ENCODE measurements at places on chromosomes 2 and 18.

- DNase-seq, result no peak
These were observed 27.2 kb upstream of the OTX1 start for GRCh38 chr2:63023444-63023843.

GRCh38 chr18:13611142-13611600 is 115.2 kb downstream of the FAM210A start:
- no peak for DNase-seq

DNA sequence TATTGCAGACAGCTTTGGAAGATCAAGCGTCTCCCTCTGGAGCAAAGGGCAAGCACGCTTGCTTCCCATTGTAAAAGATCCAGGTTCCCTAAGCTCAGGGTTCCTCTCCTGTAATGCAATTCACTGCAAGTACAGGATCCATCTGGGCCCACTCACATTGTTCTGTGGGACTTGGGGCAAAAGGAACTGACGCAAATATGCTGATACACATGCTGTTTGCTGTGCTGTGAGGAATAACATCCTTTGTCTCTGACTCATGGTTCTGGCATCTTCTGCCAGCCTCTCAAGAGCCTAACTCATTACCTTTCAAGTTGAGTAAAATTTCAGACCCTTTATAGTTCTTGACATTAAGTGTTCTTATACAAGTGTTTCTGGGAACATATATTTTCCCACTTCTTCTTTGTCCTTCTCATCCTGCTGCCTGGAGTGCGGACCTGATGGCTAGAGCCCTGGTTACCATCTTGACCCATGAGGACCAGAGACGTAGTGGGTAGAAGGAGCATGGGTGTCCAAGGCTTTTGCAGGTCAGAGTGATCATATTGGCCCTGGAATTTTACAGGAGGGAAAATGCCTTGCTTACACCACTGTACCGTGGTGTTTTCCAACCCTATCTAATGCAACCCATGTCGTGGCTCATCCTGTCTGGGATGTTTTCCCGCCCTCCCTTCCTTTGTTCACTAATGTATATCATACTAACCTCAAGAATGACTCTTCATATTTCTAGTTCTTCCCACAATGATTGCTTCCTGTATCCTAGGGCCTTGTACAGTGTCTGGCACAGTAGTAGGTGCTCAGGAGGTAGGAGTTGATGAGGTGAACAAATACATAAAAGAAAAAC is 145.7 kb upstream of the GLI2 start:
- DNase-seq, result no peak

DNA sequence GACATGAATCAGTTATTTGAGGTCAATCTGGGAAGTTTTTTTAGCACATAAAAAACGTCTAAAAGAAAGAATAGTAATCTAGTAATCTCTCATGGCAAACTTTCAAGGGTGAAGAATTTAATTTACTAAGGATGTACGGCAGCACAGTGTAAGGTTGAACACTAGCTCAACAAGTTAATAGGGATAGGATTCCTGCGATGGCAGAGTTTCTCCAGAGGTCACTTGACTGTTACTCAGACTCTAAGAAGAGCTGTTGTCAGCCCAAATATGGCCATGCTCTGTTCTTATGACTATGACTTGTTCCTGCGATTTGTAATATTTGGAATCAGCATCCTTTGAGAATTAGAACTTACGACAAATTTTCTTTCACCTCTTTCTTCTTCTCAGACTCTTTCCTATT is 553.3 kb upstream of the TNP1 start:
- DNase-seq, result no peak

DNA sequence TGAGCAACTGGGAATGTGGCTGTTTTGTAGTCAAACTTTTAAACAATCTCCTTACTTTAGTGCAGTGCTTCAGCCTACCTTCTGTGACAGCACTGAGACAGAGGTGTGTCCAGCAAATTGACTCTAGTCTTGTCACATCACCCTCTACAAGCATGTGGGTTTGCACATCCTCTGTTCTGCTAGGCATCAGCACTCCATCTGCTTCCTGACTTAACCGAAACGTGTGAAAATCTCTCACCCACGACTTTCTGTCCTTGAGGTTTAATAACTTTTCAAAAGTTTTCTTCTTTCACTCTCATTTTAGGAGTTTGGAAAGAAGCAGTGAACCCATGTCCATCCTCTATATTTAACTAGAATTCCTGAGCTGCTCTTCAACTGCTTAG is 42.6 kb downstream of the TTR start:
- DNase-seq, result no peak

GRCh38 chr2:46001741-46002506 is 295.3 kb upstream of the EPAS1 start:
- no peak for DNase-seq

DNA sequence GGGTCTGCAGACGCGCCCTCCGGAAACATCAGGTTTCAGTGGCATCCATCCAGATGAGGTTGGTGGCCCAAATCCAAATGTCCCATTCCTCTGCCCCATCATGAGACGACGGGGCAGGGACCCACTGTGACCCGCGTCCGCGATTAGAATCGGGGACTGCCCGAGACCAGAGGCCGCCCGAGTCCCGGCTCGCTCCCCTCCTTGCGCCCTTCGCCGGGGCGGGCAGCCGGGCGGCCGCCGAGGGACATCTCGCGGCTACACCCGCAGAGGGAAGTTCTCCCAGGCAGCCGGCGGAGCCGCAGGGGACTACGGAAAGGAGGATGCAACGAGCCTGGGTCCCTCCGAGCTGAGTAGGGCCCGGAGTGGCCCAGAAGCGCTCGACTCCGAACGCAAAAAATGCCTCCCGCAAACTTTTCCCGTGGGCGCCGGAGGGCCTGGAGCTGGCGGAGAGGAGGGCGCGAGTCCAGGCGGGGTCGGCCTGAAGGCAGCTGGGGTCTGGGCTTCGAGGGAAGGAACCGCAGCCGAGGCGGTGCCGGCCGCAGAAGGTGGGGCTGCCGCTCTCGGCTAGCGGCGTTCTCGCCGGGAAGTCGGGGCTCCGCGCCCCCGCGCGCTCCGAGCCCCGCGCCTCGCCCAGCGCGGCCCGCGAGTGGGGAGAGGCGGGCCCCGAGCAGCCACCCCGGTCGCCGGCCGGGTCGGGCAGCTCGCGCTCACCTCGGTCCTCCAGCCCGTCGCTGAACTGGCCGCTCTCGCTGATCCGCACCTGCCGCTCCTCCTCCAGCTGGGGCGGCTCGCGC is 580 bp downstream of the TMEM163 start:
- no peak for DNase-seq

DNA sequence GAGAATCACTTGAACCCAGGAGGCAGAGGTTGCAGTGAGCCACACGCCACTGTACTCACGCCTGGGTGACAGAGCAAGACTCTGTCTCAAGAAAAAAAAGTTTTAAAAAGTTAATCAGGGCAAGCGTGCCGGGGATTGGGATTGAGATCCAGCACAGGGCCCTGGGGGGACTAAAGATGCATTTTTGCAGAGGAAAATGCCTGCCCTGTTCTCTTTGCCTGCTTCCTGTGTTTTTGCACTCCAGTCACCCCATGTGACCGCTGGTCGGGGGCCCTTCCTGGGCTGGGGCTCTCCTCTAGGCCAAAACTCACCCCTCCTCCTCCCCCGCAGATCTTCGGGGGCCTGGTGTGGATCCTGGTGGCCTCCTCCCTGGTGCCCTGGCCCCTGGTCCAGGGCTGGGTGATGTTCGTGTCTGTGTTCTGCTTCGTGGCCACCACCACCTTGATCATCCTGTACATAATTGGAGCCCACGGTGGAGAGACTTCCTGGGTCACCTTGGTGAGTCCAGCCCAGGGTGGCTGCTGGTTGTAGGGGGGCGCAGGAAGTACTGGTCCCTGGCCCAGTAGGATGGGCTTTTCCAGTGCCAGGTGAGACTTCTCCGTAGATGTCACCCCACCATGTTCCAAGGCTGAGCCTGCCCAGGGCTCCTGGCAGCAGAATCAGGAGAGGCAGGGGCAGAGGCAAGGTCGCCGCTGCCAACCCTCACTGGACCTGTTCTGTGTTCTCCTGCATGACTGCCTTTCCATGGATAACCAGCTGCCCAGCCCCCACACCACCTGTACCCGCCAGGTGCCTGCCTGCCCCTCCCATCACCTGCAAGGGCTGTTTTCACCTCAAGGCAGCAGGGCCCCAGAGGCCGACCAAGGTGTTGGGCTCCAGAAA is 22.4 kb downstream of the MAL start:
- no peak for DNase-seq

DNA sequence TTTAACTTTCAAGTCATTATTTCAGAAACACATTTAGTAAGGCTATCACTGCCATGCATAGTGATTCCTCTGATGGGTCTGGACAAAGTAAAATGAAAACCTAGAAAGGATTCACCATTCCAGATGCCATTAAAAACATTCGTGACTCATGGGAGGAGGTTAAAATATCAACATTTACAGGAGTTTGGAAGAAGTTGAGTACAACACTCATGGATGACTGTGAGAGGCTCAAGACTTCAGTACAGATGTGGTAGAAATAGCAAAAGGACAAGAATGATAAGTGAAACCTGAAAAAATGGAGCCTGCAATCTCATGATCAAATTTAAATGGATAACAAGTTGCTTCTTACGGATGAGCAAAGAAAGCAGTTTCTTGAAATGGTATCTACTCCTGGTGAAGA is 5.8 kb upstream of the TWSG1 start:
- DNase-seq, result no peak

- DNase-seq, result no peak
These were observed 61.2 kb upstream of the RBBP8 start for GRCh38 chr18:22871809-22872525.

DNA sequence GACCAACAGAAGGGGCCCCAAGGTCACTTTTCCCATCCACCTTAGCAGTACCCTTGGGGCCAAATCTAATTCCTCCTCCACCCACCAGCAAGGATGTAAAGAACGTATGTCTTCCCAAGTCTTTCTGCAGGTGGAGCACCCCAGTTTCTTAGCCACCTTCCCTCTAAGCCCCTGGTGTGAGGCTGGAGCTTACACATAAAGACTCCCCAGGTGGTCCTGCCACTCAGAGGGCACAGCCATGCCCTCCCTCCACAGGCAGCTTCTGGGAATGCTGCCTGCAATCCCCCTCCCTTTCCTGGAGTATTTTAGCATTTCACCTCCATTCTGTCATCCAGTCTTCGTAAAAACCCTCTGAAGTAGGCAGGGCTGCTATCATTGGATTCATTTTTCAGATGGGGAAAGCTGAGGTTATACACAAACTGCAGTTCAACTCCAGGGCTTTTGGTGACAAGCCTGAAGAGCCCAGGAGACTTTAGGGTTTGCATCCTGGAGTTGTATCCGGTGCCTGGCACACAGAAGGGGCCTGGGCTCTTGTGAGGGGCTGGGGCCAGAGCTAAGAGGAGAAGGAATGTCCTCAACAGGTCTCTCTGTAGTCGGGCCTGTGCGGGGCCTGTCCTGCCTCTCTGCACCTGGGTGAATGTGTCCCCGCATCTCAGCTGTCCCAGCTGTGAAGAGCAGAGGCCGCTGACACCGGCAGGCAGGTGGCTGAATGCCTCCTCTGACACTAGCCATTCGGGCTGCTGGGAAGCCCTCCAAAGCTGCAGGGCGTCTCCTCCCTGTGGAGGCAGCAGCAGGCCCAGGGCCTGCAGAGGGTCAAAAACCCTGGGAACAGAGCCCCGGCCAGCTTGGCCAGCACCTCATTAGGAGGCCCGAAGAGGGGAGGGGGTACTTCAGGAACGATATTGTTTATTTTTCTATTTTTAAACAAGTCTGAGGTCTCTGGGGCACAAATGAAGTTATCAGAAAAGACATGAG is 27.6 kb downstream of the CIB4 start:
- no peak for DNase-seq

DNA sequence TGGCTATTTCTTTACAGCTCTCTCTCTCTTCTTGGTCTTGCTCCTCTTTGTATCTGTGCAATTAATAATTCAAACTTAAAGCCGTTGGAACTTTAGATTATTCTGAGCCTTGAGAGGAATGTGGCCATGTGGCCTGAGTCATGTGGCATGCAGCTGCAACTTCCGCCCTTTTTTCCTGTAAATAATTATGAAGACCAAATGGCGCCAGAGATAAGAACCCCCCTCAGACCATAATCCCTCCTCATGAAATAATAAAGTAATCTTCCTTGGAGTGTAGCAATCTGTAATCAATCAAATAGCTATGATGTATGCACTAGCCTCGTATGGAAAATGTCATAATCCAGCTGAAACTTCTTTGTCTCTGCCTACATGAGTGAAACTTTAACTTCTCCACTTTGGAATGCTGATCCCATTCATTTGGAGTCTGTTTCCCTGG is 13.5 kb upstream of the TWSG1 start:
- no peak for DNase-seq

DNA sequence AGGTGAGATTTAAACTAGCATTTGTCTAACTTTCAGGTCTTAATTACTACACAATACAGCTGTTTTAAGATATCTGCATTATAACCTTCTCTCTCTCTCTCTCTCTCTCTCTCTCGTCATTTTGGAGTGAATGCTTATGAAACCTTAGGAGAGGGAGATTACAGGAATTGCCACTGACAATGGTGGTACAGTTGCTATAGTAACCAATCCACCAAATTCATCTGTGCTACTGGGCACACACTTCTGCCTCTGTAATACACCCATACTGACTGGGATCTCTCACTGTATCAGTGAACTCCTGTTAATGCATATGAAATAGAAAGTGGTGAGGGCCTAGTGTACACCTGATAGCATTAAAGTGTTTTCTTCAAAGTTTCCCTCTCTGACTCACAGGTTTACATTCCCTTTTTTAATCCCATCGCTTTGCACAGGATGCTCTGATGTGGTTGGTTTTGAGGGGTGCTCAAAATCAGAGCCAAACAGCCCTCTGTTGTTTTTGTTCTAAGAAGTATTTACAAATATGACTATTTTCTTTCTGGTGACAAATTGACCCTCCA is 13.1 kb downstream of the KLHL14 start:
- DNase-seq, result no peak

DNA sequence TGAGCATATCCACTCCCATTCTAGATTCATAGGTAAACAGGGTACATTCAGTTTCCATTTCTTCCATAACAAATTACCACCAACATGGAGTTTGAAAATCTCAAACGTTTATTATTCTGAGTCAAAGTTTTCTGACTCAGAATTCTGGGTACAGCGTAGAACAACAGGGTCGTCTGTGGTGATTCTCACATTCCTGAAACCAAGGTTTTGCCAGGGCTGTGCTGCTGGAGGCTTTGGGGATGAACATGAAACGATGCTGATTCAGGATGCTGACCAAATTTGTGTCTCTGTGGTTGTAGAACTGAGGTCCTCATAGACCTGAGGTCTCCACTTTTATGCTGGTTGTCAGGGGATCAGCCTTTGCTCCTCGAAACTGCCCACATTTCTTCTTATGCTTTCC is 255.7 kb downstream of the DSEL start:
- no peak for DNase-seq

DNA sequence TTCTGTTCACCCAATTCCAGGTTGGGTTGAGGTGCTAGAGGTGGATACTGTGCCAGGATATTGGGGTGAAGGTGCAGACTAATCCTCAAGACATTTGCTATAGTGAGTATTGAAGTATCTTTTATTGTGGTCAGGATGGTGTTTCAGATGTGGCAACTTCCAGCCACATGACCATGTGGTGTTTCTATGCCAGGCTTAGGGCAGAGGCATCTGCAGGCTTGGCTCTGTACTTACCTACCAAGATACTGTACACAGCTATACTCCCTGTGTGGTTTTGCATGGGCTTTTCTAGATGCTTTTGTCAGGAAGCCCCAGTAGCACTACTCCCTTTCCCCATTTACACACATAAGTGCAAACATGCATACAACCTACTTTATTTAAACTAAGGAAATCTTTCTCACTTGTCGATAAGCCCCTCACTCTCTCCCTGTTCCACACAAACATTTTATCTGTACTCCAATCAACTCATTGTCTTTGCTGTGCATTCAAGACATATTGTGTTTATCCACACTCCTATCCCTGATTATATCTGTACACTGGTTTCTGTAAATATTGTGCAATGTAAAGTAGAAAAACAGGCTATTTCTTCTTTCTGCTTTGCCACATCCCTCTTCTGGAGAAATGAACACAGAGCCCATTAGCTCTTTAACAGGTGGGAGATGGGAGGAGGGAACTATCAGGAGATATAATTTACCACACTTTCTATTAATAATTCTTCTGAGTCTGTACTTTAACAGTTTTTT is 12.3 kb downstream of the ARL6IP6 start:
- DNase-seq, result no peak
